Erythroblast (primary cell): ENCODE measurements at places on chromosomes 11 and 22.
A peak's percentile ranks its signal among the peaks of the same experiment; 100 is the strongest.

- no peak for DNase-seq
Measured at GRCh38 chr11:62889484-62890437, 9.1 kb downstream of the SLC3A2 start.

DNA sequence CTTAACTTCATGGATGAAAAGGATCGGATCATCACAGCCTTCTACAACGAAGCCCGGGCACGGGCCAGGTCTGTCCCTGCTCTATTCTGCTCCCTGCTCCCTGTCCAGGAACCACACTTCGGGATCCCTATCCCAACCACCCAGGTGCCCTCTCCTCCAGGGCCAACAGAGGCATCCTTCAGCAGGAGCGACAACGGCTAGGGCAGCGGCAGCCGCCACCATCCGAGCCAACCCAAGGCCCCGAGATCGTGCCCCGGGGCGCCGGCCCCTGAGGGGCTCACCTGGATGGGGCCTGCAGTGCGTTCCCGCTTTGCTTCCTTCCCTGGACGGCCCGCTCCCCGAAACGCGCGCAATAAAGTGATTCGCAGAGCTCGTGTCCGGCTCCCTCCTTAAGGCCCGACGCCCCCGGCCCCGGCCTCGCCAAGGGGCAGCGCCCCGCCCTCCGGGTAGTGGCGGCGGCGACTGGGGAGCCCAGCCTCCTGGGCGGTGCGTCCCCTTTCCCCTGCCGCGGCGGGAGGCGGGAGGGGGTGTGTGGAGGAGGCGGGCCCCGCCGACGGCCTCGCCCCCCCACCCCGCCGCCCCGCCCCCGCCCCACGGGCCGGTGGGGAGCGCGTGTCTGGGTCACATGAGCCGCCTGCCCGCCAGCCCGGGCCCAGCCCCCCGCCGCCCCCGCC, at the start of gene VEGFB:
Gene VEGFB (plus strand): TSS at position 672 of the 674 bp plus-strand sequence. CDS start 250 bp downstream, outside the sequence.
- DNase-seq, result peak; percentile 72

- no peak for DNase-seq
Measured at GRCh38 chr11:90414221-90414620, 191.4 kb upstream of the CHORDC1 start.

- no peak for DNase-seq
Measured at GRCh38 chr22:18021431-18021830, 2.9 kb downstream of the MICAL3 start.

GRCh38 chr11:131666617-131667016, 296.2 kb downstream of the NTM start:
- no peak for DNase-seq

DNA sequence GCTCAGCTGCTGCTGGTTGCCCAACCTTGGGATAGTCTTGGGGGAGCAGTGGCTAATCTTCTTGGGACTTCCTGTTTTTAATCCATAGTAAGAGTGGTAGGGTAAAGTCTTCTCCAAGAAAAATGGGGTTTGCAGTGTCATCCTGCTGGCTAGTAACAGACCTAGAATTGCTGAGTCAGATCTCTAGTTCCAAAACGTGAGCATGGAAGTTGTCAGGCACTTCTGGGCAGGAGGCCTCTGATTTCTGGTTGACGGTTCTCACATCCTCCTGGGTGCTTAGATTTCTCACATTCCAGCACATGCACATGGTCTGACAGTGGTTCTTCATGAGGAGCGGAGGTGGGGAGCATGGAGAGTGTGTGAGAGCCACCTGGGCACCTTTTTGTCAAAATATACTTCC, 410.0 kb downstream of the OPCML start:
- peak; percentile 41 for DNase-seq

GRCh38 chr11:67020949-67021348, 2.0 kb upstream of the SYT12 start:
- no peak for DNase-seq

DNA sequence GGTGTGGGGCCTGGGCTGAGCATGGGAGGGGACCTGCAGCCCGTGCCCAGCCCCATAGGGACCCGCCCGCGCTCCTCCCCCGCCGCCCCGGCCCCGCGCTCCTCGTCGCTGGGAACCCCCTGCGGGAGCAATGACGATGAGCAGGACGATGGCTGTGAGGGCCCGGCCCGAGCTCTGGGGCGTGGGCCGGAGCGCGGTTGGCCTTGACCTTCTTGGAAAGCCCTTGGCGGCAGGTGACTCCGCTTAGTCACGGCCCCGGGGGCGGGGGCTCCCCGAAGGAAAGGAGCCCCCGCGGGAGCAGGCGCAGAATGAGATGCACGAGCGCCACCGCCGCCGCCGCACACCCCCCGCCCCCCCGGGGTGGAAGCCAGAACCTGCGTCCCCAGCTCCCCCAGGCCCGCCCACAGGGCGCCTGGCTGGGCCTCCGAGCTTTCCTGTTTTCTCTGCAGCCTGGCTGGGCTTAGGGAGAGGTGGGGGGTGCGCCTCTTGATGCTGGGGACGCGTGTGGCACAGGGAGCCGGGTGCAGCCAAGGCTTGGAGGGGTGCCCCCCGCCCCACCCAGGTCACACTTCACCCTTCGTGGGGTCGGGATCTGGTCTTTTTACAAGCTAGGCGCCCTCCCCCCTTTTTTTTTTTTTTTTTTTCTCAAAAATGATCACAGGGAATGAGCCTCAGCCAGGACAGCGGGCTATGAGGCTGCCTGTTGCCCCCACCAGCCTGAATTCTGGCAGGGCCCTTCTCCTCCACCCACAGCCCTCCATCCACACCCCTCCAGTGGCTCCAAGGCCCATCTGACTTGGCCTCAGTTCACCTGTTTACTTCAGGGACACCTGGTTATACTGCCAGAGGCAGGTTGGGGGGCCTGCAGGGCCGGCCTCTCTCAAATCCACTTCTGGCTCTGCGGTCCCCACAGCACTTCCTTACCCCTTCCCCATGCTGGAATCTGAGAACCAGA, 17.9 kb downstream of the CRELD2 start:
- DNase-seq, result peak; percentile 55

- DNase-seq, result no peak
Measured at GRCh38 chr11:133955081-133955891, 1.5 kb downstream of the IGSF9B start.

DNA sequence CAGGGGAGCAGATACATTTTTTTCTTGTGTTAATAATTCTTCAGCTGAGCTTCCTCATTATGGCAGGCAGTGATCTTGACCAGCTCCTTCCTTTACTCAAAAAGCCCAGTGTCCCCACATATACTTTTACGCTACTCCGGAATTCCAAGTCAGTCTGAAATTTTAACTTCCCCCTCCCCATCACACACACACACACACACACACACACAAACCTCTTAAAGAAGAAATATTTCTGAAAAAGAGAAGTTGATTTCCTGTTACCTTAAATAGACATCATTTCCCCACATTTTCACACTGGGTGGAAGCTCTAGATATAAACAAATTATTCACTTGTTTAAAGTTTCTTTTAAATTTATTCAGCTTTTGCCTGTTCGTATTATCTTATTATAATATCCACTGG, 113.9 kb downstream of the DBX1 start:
- no peak for DNase-seq

DNA sequence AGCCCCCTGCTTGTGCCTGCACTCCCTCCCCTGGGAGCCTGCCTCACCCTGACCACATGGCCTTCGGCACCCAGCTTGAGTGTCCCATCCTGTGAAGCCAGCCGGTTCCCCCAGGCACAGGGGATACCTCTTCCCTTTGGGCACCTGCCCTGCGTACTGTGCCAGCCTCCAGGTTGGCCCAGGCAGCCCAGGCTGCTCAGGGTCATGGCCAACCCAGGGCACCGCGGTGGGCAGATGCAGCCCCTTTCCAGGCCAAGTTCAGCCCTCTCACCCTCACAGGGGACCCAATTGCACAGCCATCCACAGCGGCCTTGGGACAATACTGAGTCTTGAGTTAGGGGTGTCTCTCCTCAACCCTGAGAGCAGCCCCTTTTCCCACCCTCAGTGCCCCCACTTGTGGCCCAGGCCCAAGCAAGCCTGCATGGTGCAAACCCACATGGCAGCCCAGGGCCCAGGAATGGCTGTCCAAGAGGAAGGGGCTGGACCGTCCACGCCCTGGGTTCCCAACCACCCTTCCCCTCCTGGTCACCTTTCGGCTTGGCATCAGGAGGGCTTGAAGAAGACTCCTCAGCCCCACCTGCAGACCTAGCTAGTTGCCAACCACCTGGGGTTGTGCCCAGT, 87.7 kb downstream of the CDKN1C start:
- DNase-seq, result no peak

DNA sequence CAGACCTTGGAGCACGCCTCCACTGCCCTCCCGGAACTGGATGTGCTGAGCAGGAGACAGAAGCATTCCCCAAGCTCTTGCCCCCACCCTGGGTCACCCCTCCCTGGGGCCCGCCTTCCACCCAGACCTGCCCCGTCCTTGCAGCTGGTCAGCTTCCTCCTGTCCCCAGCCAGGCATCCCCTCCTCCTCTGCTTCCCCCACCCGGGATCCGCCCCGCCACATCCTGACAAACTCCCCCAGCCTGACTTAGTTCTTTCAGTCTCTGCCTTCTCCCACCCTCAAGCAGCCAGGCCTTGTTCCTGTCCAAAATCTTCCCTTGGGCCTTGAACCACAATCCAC, 1.1 kb upstream of the PLXNB2 start:
- no peak for DNase-seq

GRCh38 chr11:16935518-16936302, 78.5 kb downstream of the PLEKHA7 start:
- DNase-seq, result peak; percentile 26

- DNase-seq, result no peak
Measured at GRCh38 chr11:125348674-125349309, 147.3 kb downstream of the FEZ1 start.

GRCh38 chr11:9838229-9838628, 174.4 kb downstream of the SWAP70 start:
- DNase-seq, result no peak

GRCh38 chr11:20626279-20626678, 26.9 kb downstream of the SLC6A5 start:
- DNase-seq, result no peak

GRCh38 chr11:19652623-19653375, 59.8 kb upstream of the NAV2 start:
- DNase-seq, result no peak

GRCh38 chr11:131668500-131669400, 298.3 kb downstream of the NTM start:
- peak; percentile 61 for DNase-seq

- peak; percentile 6 for DNase-seq
Measured at GRCh38 chr11:32391479-32391878, 43.9 kb downstream of the WT1 start.

DNA sequence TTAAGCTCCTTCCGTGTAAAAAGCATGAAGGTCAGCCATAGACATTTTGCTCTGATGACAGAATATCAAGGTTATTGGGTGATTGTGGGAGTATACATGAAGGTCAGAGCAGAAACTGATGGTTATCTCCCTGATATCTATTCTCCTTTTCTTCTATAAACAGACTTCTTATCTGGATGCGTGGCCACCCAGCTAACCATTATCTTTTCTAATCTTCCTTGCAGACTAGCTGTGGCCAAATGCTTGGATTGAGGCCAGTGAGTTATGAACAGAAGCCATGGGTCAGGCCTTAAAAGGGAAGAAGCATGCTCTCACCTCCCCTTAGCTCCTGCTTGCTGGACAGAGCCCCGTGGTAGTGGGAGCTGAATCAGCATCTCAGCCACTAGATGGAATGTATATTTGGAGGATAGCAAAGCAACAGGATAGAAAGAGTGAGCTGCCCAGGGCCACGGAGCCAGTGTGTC, 31.3 kb upstream of the LRRC55 start:
- peak; percentile 47 for DNase-seq

DNA sequence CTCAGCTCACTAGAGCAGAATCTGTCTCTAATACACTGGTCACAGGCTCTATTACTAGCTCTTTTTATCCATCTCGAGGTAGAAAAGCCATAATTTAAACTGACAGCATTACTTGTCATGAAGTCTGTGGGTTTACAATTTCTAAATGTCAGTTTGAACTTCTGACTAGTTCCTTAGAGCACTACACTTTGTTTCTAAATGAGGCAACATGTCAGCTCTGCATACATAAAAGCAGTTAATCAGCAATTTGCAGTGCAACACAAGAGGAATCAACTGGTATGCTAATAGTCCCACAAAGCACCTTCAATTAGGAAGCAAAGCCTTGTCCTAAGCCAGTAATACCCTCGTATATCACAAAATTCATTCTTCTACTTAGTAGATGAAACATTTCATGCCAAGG, 321.3 kb downstream of the TTC28 start:
- DNase-seq, result no peak

- DNase-seq, result no peak
Measured at GRCh38 chr11:66856496-66857233, at the start of gene LRFN4. TSS of gene LRFN4 (plus strand) at chr11:66857064. CDS start at chr11:66857745, 681 bp downstream.

- DNase-seq, result peak; percentile 96
Measured at GRCh38 chr22:46241396-46242007, 8.6 kb downstream of the CDPF1 start.

DNA sequence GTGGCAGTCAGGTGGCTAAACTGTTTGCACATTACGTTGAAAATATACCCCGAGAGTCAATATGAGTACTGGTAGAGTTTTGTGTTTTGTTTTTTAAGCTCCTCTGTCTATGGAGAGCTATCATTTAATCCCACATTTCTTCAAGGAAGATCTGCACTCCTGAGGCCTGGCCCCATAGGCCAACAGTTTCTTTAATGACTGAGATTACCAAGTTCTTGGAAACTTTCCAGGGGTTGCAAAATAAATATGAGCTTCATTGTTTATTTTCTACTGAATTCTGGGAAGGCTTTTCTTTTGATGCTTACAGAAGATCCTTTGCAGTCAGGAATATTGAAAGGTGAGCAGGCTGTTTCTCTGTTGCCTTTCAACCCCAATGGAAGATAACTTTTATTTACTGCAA, 452.0 kb downstream of the JRKL start:
- DNase-seq, result no peak

GRCh38 chr11:285894-286220, 3.1 kb upstream of the PGGHG start:
- no peak for DNase-seq

DNA sequence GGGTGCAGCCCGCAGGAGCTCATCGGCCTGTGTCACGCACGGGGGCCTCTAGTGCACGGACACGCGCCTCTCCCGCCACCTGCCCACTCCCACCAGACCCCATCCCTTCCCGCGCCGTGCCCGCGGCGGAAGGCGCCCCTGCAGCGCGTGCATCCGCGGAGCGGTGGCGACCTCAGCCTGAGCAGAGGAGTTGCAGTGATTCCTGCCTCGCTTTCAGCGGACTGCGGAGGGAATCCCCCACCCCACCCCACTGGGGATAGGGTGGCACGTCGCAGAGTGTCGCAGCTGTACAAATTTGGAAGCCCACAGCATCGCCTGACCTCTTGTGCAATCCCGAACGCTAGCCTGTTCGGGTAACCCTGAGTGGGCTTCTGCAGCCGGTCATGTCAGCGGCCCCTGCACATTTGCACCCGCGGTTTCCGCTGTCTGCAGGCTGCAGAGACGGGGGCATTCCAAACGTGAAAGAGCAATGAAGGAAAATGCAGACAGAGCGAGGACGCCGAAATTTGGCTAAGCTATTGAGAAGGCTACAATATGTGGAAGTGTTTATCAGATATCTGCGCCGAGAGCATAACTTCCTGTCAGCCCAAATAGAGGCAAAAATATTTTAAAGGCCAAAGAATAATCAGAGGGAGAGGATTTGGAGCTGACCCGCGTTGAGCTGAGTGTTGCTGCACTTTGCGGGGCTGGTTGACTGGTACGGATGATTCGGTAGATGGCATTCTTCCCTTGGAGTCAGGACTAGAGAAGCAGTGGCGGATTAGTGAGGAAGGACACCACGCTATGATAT, 617 bp upstream of the ARHGAP20 start:
- no peak for DNase-seq

GRCh38 chr11:20089796-20090653, 70.2 kb downstream of the DBX1 start:
- peak; percentile 9 for DNase-seq
